ENCODE measurements at places on chromosomes 12 and 14. TPM values are rescaled to one million over a fixed set of nuclear protein-coding genes. Genes with fewer than 3 reads are reported as not detected.

The ADAMTS20 gene
- not detected for total RNA-seq

The CCDC38 gene
- total RNA-seq: 0.10 TPM

The LRP1-AS gene
- not detected for total RNA-seq

The IAPP gene
- not detected for total RNA-seq

The PLA2G1B gene
- not detected for total RNA-seq

The OASL gene
- 0.19 TPM for total RNA-seq

The GLS2 gene
- total RNA-seq: not detected

The LRRC10 gene
- total RNA-seq: not detected

The TAS2R50 gene
- 4.6 TPM for total RNA-seq

The SCYL2 gene
- 65.8 TPM for total RNA-seq

The PZP gene
- total RNA-seq: 0.98 TPM

Measured in vein endothelial cell (primary cell).